ENCODE measurements at places on chromosomes 7 and 10. TPM values are rescaled to one million over a fixed set of nuclear protein-coding genes. Genes with fewer than 3 reads are reported as not detected.

The AGR2 gene
- total RNA-seq = not detected

The ADAM22 gene
- total RNA-seq = 1.7 TPM

The MASTL gene
- 25.1 TPM for total RNA-seq

The STRIP2 gene
- total RNA-seq = 29.0 TPM

The GIMAP8 gene
- total RNA-seq = not detected

The PLPP4 gene
- total RNA-seq = 3.4 TPM

The HNRNPH3 gene
- total RNA-seq = 31.3 TPM

The AUTS2 gene
- 7.6 TPM for total RNA-seq

The PDE6C gene
- not detected for total RNA-seq

The DNAH11 gene
- not detected for total RNA-seq

The VOPP1 gene
- 17.9 TPM for total RNA-seq

The STEAP4 gene
- not detected for total RNA-seq

The GJD4 gene
- total RNA-seq = not detected

The AGBL3 gene
- total RNA-seq = 0.34 TPM

The IFIT3 gene
- total RNA-seq = 450 TPM

The MLXIPL gene
- not detected for total RNA-seq

The LRGUK gene
- total RNA-seq = 0.34 TPM

The FZD8 gene
- 1.2 TPM for total RNA-seq

The FAM221A gene
- total RNA-seq = 7.6 TPM

The NOS3 gene
- 7.0 TPM for total RNA-seq

The HGF gene
- total RNA-seq = 0.36 TPM

The FAM180A gene
- total RNA-seq = not detected

The ASZ1 gene
- total RNA-seq = not detected

The FAM131B gene
- not detected for total RNA-seq

The ADAMTS14 gene
- total RNA-seq = under 0.01 TPM

The COL26A1 gene
- 0.36 TPM for total RNA-seq

The PDE1C gene
- total RNA-seq = 0.34 TPM

The LEP gene
- total RNA-seq = not detected

The PNLIPRP1 gene
- total RNA-seq = not detected

The ADIRF gene
- not detected for total RNA-seq

The LIPK gene
- not detected for total RNA-seq

The RAB19 gene
- not detected for total RNA-seq

The ITGA8 gene
- under 0.01 TPM for total RNA-seq

The GIMAP1 gene
- not detected for total RNA-seq

The EPO gene
- total RNA-seq = not detected

The FGL2 gene
- not detected for total RNA-seq

Data from melanocyte of skin (primary cell).